ENCODE measurements at places on chromosomes 12 and 14.

GRCh38 chr14:79783041-79783440 lies 428.3 kb downstream of the DIO2 start:
- no peak for DNase-seq

DNA sequence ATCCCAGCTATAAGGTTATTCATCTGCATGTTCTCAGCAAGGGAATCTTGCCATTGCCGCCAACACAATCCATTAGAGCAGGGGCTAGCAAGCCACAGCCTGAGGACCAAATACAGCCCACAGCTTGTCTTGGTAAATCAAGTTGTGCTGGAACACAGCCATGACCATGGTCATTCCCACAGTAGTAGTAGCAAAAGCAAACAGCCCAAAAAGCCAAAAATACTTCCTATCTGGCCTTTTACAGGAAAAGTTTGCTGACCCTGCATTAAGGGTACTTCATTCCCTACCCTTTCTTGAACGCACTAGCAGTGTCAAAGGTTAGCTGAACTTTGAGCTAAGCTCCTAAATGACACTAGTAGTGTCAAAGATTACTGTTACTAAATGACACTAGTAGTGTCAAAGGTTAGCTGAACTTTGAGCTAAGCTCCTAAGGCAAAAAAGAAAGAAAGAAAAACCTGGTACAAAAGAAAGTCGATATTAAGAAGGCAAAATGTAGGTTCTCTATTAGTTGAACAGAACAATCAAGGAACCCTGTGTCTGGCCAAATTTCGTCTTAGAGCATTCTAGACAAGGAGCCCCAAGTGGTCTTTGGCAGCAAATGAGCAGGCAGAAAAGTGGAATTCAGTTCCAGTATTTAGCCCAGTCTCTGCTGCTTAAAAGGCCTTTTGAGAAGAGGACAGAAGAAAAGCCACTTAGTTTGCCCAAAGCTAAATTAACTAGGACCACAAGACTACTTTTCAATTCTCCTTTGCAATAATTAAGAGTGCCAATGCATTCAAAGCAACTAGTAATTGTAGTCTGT lies 67.7 kb downstream of the NT5DC3 start:
- DNase-seq: no peak

DNA sequence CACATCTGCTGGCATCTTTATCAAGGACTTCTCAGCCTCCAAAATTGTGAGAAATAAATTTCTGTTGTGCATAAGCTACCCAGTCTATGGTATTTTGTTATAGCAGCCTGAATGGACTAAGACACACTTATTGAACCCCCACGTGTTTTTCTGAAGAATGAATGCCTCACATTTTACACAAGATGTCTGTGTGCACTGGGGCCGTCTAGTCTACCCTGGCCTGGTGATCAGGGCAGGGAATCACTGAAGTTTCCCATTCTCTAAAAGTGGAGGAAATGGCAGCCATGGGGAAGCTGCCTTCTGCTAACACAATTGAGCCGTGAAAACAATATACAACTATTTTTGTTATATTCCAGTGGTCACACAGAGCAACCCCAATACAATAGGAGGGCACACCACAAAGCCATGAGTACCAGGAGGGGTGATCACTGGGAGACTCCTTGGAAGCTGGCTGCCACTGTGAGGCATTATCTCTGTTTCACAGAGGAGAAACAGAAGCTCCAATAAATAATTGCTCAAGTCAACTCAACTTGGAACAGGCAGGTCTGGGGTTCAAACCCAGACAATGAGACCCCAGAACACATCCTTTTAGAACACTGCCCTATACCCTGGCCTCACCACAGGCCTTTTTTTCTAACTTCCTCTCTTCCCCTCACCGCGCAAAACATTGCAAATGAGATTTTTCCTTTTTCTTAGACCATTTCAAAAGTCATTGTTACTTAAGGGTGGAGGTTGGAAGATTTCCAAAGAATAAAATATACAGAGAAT lies 18.3 kb upstream of the LTA4H start:
- DNase-seq: no peak

DNA sequence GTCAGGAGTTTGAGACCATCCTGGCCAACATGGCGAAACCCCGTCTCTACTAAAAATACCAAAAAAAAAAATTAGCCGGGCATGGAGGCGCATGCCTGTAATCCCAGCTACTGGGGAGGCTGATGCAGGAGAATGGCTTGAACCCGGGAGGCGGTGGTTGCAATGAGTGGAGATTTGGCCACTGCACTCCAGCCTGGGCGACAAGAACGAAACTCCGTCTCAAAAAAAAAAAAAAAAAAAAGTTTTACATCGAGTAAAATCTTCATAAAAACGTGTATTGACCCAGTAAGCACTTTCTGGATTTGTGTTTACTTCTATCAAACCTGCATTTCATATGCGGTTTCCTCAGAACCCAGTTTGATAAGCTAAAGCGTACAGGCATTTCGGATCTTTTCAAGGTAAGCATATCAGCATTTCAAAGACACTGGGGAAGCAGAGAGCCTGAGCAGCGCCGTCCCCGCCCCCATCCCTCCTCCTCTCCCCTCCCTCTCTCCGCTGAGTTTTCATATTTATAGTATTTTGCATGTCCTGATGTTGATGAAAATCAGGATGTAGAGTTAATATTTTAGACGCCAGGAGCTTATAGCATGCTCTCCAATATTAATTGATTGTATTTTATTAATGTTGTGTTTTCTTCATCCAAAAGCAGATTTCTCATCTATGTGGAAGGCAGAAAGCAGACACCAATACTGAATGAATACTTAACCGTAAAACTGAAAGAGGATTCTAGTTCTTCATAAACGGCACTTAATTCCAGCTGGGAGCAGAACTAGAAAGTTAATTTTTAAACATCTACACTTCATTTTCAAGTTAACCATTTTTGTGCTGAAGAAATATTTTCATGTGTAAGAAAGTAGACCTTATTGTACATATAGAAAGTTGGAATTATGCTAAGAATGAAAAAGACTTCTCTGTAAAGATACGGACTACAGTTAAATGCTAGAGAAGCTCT lies 9.2 kb upstream of the HIP1R start:
- DNase-seq: peak; percentile 23

- no peak for DNase-seq
These were observed 245.9 kb downstream of the ADAMTS20 start for GRCh38 chr12:43306066-43306465.

- DNase-seq: peak; percentile 67
These were observed 18.0 kb downstream of the TRAF3 start for GRCh38 chr14:102795060-102795925.

GRCh38 chr14:95664546-95664945 lies 21.7 kb upstream of the TCL1B start:
- DNase-seq: no peak

DNA sequence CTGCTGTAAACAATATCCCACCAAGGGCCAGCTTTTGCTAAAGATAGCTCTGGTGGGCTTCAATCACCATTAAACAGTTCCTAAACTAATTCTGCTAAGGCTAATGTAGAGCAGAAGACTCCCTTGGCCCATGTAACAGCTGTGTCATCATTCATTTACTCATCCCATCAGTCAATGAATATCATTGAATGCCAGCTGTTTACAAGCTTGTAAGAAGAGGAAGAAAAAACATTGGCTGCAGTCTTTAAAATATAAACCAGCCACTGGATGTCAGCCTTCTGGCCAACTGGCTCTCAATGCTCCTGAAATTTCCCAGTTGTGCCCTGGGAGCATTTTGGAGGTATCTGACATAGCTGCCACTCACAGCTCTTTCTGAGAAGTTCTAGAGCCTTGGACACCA lies 18.0 kb upstream of the MAP3K9 start:
- no peak for DNase-seq

- no peak for DNase-seq
These were observed 119.3 kb upstream of the MDM1 start for GRCh38 chr12:68451261-68452077.

DNA sequence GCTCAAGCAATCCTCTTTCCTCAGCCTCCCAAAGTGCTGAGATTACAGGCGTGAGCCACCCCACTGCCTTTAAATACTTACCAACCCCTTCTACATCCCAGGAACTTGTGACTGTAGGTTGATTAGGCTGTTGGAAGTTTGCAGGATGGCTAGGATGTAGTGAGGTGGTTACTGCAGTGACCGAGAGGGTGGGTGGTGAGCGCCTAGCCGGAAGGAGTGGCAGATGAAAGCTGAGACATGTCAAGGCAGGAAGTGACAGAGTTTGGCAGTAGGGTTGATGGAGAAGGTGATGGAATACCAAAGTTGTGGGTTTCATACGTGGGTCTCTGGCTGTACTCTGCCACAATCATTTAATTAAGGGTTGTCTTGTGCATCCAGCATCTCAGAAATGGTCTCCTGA lies 13.5 kb downstream of the B4GALNT3 start:
- no peak for DNase-seq

DNA sequence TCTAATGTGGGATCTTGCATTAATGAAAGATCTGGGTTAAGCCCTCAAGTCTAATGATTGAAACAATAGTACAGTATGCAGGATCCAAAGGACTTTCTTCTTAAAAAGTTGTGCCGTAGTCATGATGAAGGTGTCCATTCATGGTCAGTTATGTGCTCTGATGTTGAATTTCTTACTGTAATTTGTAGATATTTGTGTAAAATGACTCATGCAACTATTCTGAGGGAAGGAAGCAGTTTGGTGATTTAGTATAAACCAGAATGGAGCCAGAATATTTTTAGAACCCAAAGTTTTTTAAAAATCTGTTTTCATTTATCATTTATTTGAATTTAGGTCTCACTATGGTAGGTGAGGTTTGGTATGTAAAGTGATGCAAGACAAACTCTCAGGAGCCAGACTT lies 151.2 kb downstream of the AKAP6 start:
- no peak for DNase-seq

DNA sequence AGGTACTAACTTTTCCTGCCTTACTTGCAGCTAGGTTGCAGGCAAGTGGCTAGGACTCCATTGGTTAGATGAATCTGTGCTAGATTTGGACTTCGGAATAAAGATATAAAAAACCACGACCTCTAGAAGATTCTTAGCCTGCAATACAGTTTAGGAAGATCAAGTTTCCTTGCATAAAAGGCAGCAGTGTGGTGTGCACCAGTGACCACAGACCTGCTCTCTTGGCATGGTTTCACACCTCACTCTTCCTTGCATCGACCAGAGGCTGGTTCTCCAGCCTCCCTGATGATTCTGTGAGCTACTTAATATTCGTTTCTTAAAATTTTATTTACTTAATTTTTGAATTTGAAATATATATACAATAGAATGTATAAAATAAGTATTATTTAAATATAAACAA lies 9.8 kb downstream of the KLHDC1 start:
- DNase-seq: no peak

DNA sequence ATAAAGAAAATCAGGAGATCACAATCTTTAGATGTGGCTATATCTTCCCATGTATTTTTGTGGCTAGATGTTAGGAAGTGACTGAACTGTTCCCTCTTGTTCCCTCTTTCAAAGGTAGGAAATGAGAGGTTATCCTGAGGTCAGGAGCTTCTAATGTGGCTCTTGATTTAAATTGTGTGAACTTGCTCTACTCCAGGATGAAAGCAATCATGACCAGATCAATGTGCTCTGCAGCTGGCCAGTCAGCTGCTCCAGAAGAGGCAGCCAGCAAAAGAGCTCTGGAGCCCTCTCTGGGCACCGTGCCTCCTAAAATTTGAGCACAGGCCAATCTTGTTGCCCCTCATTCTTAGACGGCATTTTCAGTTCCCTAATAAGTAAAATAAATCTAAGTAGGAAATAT lies 32.0 kb downstream of the CDK17 start:
- DNase-seq: no peak

DNA sequence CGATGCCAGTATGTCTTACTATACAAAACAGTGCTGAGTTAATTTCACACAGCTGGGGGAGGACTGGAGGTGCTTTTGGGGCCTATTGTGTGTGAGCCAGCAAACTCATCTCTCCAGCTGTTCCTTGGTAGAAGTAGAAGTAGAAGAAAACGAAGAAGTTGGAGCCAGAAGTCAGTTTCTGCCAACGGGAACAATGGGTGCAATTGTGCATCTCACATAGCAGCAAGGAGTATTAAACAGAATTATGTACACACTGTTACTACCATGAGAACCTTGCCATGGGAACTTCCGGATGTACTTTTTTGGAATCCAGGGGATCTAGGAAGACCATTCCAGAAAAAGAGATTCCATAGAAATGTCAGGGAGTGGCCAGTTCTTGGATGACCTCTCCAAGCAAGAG lies 88.6 kb downstream of the VCPKMT start:
- DNase-seq: no peak

GRCh38 chr12:40198601-40199000 lies 26.2 kb upstream of the LRRK2 start:
- no peak for DNase-seq

DNA sequence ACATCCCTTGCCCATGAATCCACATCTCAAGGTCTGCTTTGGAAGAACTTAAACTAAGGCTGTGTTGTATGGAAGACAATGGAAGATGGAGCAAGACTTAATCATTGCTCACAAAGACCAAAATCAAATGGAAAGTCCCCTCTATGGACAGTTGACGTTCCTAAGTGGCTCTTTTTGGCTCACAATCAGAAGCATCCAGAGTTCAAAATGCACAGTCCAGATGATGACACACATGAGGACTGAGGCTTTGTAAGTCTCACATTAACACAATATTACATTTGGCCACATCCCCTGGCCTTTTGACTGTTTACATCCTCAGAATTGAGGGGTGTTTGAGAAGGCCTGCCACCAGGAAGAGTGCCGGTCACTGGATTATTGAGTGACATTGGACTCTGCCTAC lies 122.3 kb upstream of the CPM start:
- DNase-seq: no peak

DNA sequence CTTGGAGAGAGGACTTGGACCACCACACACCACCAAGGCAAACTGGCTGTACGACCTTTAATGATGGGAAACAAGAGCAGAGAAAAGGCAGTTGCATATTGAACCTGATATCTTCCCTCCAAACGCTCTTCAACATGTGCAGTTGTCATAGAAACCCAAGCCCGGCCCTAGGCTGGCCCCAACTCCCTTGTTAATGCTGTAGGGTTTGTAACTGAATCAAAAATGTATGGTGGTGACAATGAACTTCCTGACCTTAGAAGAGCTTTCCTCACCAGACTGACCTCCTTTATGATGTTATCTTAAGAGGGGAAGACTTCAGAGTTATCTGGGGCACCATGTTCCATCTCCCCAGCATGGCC lies 12.3 kb downstream of the APOLD1 start:
- no peak for DNase-seq

GRCh38 chr12:13002301-13003097 lies 2.4 kb upstream of the HEBP1 start:
- no peak for DNase-seq

DNA sequence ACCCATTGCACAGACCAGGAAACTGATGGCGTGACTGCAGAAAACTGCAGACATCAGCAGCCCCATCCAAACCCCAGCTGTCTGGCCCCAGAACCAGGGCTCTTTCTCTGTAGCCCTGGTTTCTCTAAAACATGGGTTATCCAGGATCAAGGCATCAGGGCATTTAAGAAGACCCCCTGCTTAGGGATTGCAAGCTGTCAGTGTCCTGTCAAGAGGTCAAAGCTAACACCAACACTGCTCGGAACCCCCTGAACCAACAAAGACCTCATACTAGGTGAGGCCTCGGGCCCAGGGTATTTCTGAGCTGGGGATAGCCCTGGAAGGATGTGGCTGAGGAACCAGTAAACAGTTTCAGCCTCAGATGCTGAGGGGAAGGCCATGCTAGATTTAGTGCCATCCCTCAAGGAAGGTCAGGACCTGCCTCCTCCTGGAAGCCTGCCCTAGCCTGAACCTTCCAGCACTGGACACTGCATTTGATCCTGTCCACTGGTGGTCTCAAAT lies 39.2 kb downstream of the BCL11B start:
- DNase-seq: no peak

Data from NCI-H460 (cell line).